ENCODE measurements at places on chromosomes 12 and 14. TPM values are rescaled to one million over a fixed set of nuclear protein-coding genes. Genes with fewer than 3 reads are reported as not detected.

- DNase-seq = no peak
Observed at GRCh38 chr12:62919838-62920237, 15.1 kb downstream of the PPM1H start.

DNA sequence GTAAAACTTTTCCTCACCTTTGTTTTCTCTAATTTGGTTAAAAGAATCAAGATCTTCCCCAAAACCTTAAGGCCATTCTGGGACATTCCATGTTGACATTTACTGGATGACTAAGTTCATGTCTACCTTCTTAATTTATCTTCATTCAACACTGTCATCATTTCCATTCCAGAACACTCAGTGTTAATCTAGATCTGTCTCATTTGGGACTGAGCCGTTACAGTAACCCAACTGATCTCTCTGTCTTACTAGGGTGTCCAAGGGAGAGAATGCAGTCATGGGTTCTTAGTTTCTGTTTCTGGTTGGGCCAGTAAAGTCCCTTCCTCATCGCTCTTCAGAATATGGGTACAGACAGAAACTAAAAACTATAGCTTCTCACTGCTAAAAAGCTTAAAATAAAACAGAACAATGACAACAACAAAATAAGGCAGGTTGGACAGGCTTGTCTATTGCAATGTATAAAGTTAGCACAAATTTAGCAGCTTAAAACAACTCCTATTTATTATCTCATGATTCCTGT lies 144.8 kb downstream of the ASCL1 start:
- DNase-seq = no peak

- no peak for DNase-seq
Observed at GRCh38 chr12:1639538-1639937, 10.5 kb downstream of the WNT5B start.

P2RX2 gene
- not detected for total RNA-seq

DAO gene
- not detected for total RNA-seq

All from suprapubic skin (tissue), 4 donors.